ENCODE measurements at places on chromosomes 2 and 18.

DNA sequence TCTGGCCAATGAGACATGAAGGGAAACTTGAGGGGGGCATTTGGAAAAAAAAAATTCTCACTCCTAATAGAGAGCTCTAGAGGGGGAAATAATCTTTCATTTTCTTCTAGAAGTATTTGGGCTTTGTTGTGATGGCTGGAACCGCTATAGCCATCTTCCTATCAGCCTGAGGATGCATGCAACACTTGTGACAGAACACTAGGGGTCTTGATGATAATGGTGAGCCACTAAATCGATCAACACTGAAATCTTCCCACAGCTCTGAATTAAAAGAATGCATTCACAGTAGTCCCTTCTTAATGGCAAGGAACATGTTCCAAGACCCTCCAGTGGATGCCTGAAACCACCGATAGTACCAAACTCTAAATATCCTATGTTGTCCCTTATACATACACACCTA lies 325.3 kb downstream of the LNPK start:
- DNase-seq: no peak

DNA sequence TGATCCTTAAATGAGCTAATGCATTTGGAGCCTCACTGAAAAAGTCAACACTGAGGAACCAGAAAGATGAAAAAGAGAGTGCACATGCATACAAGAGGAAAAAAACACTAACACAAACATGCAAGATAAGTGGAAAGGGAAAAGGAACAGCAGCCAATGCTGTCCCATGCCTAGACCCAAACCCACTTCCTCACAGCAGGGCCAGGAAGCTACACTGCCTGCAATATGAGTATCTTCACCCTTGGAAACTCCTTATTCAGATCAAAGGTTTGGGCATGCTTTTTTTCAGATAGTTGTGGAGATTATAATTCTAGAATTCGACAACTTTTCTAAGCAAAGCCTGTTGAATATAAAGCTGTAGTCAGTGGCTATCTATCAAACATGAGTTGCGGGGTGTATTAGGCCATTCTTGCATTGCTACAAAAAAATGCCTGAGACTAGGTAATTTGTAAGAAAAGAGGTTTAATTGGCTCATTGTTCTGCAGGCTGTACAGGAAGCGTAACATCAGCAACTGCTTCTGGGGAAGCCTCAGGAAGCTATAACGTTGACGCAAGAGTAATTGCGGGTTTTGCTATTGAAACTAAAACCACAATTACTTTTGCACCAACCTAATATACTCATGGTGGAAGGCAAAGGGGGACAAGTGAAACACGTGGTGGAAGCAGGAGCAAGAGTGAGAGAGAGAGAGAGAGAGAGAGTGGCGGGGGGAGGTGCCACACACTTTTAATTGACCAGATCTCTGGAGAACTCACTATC lies 138.2 kb downstream of the MBD2 start:
- no peak for DNase-seq

DNA sequence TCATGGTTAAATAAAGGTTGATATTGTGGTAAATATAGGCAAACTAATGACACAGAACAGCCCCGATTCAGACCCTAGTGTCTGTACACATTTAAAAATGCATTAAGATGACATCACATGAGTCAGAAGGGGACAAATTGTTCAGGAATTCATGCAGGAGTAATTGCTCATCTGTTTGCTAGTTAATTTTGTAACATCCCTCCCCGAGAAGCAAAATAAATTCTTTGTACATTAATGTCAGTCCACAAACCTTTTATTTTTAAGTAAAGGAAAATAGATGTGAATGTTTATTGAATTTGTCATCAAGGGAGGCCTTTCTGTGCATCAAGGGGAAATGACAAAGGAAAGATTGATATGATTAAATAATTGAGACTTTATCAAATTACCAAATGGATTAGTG lies 69.9 kb downstream of the SH3BP4 start:
- no peak for DNase-seq

DNA sequence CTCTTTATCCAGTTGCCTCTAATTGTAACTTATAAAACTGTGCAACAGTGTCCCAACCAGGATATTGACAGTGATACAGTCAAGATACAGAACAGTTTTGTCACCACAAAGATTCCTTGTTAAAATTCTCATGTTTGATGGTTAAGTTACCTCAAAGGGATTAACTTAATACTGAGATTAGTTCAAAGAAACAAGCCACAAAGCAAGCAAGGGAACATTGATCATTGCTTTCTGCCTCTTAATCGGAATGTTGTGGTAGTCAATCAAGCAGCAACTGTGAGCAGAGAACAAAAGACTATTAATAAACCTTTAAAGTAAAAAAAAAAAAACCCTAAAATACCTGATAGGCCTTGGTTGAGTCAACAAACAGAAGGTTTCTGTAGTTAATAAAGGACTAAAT lies 352.3 kb downstream of the PARD3B start:
- DNase-seq: no peak

DNA sequence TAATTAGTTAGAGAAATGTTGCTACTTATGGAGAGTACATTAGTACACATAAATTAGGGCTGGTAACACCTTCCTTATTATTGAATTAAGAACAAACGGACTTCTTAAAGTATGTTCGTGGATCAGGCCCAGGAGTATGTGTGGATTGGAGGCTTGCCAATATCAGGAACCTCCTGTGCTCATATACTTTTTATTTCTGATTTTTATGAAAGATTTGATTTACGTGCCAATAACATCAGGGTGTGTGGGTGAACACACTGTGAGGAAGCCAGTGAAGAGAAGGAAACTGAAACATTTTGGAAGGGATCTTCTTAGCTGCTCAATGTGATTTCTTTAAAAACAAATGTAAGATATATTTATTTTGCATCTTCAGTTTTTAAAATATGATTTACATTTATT lies 113.0 kb downstream of the EFEMP1 start:
- DNase-seq: no peak

DNA sequence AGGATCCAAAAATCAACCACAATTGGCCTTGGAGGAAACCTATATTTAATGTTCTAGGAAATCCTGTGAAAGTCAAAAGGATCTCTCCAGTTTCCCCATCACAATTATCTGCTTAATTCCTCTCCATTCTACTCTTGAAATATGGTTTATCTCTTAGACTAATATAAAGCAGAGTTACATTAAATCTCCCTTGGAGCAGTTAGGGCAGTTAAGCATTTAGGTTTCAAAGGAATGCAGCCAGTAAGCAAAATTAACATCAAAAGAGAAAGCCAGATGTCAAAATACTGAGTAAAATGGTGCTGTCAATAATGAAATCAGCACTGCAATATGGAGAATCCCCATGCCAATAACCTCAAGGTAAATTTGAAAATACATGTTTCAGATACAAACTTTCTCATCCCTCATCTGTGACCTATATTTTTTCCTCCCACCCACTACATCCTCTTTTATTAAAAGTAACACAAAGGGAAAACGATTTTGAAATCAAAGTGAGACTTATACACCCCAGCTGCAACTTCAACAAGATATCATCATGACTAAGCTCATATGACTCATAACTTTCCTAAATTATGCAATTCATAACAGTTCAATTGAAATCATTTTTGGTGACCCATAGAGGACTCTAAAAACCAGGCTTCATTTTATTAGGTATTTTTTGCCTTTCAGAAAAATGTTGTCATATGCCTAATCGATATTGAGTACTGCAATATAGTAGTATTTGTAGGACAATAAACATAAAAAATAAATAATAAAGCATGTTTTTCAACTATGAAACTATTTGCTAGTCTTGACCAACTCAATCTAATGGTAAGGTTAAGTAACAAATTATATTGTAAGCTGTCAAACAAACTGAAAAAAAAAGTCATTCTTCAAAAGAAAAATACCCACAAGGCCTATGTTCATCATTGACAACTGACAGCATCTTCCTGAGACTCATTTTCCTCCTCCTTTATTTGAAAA lies 3.1 kb downstream of the ADAM17 start:
- no peak for DNase-seq

- DNase-seq: no peak
These were observed 134.0 kb upstream of the NCK2 start for GRCh38 chr2:105610576-105611332.

DNA sequence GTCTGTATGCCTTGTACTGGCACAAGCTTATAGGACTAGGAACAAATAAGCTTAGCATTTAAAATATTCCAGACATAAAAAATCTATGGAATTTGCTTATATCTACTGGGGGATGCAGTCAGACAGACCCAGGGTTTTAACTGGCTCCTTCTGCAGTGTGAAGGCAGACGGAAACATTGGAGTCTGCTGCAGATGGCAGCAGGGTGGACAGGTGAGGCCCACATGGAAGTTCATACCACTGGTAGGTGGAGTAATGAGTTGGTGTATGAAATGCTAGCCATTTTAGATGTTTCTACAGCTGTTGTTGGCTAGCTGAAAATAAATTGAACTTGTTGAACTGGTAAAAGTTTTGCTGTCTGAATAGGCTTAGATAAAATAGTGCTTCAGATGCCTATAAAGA lies 17.7 kb downstream of the SPTBN1 start:
- no peak for DNase-seq

- DNase-seq: no peak
These were observed 26.9 kb downstream of the ACADL start for GRCh38 chr2:210198326-210198725.

DNA sequence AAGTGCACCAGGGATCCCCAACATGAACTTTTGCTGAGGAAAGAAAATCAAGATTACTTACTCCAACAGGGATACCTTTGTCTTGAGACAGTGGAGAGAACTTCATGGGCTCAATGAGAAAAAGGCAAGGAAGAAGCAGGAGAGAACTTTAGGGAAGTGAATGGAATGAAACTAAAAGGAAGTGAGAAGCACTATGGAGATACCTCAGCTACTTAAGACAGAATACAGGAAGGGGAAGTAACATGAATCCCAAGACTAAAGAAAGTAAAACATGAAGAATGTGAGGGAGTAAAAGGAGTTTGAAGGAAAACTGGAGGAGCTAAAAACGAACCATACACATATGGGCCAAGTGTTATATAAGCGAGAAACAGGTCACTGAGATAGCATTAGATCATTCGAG lies 32.4 kb upstream of the ACTR3 start:
- no peak for DNase-seq

GRCh38 chr2:138373993-138374408 lies 127.6 kb upstream of the SPOPL start:
- no peak for DNase-seq

GRCh38 chr18:46007165-46007564 lies 40.0 kb upstream of the EPG5 start:
- DNase-seq: no peak

- DNase-seq: no peak
These were observed 51.3 kb upstream of the CYRIA start for GRCh38 chr2:16716944-16717343.

GRCh38 chr2:37306024-37306423 lies 18.6 kb downstream of the PRKD3 start:
- DNase-seq: no peak

DNA sequence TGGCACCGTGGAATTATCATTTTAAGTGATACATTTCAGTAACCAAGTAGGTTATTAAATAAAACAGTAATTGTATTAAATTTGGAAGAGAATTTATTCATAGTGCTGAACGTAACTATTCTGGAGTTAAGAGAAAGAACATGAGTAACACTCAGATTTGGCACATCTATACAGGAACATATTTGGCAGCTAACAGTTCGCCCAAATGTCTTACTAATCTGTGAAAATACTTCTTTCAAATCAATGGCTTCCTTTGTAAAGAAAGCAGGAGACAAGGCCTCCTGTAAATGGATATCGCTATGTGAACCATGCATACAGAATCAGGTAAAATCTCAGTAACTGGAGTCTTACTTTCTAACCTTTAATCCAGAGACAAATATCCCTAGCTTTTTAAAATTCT lies 64.4 kb downstream of the ZNF516 start:
- no peak for DNase-seq

DNA sequence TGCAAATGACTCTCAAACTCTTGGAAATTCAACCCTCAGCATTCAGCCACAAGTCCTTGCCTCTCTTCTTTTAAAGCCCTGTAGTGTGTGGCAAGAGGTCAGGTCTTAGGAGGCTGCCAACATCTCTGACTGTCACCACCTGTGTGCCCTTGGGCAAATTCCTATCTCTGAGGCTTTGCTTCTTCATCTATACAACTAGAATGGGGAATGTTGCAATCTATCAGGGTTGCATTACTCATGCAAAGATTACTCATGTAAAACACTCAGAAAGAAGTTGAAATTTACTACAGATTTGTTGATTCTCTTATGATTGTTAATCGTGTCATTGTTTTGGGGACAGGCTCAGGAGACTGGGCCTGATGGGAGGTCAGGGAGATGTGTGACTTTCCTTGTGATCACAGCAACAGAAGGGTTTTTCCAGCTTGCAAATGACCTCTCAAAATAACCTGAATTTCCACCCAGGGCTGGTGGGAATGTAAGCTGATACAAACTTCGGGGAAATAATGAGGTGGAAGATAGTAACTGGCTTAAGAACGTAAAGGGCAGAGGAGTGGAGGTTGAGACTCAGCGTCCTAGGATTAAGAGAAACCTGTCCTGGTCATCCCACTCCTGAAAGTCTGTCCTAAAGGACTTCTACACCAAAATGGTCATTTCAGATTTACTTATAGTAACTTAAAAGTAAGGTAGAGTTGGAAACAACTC lies 32.1 kb upstream of the SIGLEC15 start:
- no peak for DNase-seq

GRCh38 chr2:173966274-173967098 lies 1.3 kb upstream of the SP3 start:
- DNase-seq: no peak

DNA sequence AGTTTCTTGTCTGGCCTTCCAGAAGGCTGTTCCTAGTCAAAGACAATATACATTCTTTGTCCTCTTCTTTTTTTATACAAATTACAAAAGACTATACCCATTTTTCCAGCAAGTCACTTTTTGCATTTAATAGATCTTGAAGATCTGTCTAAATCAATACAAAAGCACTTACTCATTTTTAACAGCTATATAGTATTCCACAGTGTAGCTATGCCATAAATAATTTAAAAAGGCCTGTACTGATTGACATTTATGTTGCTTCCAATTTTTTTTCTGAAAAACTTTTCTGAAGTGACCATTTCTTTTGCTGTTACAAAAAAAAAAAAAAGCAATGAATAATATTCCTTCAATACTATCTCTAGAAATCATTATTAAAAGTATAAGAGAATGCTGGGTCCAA lies 30.3 kb upstream of the HNRNPLL start:
- DNase-seq: no peak

DNA sequence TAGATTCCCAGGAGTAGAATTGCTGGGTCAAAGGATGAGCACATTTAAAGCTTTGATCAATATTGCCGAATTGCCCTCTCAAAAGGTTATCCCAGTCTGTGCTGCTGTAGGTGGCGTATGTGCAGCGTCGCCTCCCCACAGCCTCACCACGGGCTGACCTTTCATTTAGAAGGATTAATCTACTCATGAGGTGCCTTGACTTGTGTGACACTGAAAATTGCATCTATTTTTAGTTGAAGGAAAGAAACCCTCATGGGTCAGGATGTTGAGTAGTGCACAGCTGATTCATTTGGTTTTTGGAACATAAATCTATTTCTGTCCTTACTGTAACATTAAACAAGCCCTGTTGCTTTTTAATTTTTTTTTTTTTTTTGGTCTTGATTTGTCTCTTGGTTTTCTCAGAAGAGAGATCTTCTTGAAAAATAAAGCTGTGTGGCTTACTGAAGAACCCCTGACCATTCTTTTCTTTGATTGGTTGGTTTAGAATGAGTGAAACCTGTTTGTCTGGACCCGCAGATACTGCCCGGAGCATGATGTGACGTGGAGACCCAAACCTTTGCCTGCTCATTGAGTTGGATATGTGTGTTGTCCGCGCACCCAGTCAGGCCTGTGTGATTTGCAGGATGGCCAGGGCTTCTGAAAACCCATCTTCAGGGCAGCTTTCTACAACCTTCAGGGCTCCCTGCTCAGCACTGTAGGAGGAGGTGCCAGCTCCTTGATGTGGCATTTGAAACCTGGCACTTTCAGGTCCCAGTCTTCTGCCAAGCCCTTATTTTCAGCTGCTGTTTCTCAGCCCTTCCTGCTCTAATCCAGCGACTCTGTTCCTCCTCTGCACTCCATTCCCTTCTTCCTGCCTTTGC lies 61.0 kb downstream of the LPIN1 start:
- no peak for DNase-seq
